Stimulated activated CD8-positive, alpha-beta memory T cell treated with anti-CD3 and anti-CD28 coated beads, Interleukin-2, amount 100 ng/mL, for 1 hour (primary cell): ENCODE measurements at places on chromosomes 1 and 21.

DNA sequence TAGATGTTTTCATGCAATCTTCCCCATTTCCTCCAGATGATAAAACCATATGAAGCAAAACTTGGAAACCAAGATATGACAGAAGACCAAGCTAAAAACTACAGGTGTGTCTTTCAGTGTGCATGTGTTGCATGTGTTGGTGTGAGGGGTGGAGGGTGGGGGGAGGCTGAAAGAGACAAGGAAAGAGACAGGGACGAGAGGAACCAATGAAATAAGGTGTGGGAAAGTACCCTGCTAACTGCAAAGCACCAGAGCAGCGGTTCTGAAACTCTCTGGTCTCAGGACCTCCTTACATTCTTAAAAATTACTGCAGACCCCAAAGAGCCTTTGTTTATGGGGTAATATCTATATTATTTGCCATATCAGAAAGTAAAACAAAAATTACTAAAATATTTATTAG is 87.4 kb upstream of the HIVEP3 start:
- no peak for DNase-seq

- DNase-seq = no peak
These were observed 11.0 kb upstream of the SERBP1 start for GRCh38 chr1:67441183-67441582.

GRCh38 chr1:196858811-196859210 is 29.0 kb upstream of the CFHR4 start:
- no peak for DNase-seq

GRCh38 chr1:40627987-40628902 is 37.2 kb downstream of the RIMS3 start:
- no peak for DNase-seq

- DNase-seq = no peak
These were observed 23.4 kb upstream of the IGSF3 start for GRCh38 chr1:116690849-116691406.

- no peak for DNase-seq
These were observed 45.1 kb downstream of the LUZP1 start for GRCh38 chr1:23123528-23123927.

DNA sequence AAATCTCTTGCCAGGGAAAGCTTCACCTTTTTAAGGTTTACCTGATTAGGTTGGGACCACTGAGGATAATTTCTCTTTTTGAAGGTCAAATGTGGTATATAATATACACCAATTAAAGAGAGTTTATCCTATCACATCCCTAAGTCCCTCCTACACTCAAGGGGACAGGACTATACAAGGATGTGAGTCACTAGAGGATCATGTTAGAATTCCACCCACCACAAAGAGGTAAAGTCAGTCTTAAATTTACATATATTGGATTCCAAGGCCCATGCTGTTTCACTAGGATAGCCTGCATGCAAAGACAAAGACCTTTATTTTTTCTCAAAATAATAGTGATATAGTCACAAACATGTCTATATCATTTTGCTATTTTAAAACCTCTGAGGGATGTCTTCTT is 164.4 kb downstream of the GIPC2 start:
- DNase-seq = no peak

DNA sequence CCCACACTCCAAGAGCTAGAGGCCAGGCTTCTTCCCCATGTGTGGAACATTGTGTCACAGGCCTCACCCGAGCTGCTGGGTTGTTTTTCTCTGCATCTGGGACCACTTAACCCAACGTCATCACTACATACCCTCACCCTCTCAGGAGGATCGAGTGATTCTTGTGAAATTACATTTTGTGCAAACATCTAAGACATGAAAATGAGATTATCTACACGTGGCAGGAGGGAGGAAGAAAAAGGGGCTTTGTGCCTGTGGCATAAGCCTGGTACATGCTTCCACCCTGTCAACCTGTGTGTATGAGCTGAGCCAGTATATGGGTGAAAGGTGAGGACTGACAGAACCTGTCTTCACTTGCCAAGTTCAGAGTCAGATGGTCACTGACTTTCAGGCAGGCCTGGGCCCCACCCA is 1.6 kb downstream of the CPT2 start:
- no peak for DNase-seq

DNA sequence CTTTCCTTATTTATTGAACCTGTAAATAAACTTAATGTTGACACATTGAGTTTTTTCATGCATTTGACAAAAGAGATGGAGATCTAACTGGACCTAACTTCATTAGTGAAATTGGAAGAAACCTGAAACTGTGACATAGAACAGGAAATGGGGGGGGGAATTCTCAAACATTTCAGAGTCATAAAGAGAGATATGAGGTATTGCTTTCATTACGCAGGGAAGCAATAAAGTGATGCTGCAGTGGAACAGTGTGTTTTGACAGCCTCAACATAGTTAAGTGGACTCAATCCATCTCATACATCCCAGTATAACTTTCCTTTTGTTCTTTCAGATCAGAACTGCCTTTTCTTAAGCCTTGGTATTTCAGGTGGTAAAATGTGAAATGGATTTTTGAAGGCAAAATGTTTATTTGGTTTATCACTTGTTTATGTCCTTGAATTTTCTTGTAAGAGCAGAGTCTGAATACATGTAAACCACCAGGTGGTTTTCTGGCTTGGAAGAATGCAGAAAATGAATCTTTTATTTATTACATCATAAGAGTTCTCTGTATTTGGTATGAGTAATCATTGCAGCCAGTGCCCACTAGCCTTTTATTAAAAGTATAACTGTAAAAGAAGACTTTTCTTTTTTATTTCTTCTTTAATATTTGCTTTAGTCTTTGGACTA is 132.5 kb downstream of the ZNF326 start:
- no peak for DNase-seq
